ENCODE measurements at places on chromosomes 6 and 20.

- DNase-seq = no peak
These were observed 165.0 kb upstream of the RNF217 start for GRCh38 chr6:124797224-124797623.

GRCh38 chr20:50260479-50261221, 70.0 kb downstream of the CEBPB start:
- no peak for DNase-seq

- DNase-seq = no peak
These were observed 646.0 kb upstream of the MARCKS start for GRCh38 chr6:113211170-113211569.

GRCh38 chr6:25717866-25718740, 36.4 kb upstream of the SLC17A4 start:
- DNase-seq = peak; percentile 46

DNA sequence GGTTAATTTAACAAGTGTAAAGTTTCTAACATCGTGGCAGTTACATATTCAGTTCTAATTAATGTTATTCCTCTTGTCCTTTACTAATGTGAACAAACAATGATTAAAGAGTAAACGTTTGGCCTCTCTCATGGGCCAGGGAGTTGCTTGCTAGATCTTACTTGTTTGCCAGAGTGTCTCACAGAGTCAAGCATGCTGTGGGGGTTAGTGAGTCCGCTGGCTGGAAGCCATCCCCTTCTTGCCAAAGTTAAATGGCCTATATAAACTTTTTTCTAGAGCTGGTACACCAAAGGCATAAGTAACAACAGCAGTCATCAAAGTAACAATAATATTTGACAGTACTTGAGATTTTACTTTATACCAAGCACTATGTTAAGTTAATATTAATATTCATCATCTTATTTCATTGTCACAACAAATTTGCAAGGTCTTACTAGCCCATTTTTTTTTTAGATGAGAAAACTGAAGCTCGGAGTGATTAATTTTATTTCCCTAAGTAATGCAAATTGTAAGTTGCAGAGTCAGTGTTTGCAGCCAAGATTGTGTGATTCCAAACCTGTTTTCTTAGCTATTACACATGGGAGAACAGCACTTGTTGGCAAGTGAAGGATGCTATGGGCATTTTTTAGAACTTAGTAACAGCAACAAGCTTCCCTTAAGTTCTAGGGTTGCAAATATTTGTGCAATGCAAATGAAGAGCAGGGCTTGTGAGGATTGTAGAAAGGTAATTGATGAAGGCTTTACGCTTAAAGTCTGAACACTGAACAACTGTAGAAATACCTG, 224.5 kb downstream of the RFPL4B start:
- DNase-seq = no peak

GRCh38 chr6:2760882-2761842, 4.0 kb upstream of the WRNIP1 start:
- no peak for DNase-seq

GRCh38 chr20:32465092-32465900, 107.2 kb downstream of the ASXL1 start:
- DNase-seq = no peak

- DNase-seq = no peak
These were observed 79.7 kb upstream of the MYLIP start for GRCh38 chr6:16049168-16049567.

- no peak for DNase-seq
These were observed 117.3 kb downstream of the MAP3K4 start for GRCh38 chr6:161108916-161109315.

GRCh38 chr6:43600595-43600994, 24.6 kb downstream of the POLH start:
- no peak for DNase-seq

DNA sequence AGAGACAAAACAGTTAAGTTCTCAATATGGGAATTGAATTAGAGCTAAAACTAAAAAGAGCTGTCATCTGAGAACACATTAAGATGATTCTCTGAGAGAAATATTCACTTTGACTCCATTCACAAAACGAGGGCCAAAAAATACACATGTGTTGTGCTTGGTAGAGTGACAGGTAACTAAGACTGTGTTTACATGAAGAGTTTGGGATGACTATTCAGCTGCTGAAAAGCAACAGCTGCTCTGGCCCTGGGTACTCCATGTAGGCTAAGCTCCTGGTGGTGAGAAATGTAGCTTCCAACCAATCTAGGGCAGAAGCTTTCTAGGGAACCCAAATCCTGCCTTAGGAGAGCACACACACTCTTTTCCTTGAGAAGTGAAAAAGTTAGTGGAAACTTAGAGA, 184.5 kb downstream of the COL21A1 start:
- DNase-seq = no peak

DNA sequence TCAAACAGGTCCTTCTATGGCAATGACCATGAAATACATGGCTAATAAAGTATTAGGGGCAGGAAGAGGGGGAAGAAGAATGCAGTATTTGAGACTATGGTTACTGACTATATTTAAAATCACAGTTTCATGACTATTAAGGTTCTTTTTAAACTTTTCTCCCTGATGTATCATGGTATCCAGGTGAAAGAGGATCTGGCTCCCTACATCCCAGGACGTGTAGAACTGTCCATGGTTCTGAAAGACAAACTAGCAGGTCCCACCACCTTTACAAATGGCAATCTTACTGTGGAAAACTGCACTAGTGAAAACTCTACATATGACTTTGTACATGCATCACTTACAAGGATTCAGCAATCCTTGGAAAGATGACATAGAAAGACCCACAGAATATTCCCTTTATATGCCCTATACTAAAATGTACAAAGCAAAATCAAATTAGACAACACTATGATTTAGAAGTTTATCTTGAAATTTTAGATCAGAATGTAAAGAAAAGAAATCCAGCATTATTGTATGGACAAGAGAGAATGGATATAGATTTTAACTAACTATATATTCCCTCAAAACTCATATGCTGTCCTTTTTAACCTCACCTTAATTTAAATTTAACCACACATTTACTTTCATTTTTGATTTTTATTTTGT, 33.5 kb downstream of the RPP21 start:
- no peak for DNase-seq

- DNase-seq = no peak
These were observed 341.0 kb upstream of the SULF2 start for GRCh38 chr20:48126227-48126740.

DNA sequence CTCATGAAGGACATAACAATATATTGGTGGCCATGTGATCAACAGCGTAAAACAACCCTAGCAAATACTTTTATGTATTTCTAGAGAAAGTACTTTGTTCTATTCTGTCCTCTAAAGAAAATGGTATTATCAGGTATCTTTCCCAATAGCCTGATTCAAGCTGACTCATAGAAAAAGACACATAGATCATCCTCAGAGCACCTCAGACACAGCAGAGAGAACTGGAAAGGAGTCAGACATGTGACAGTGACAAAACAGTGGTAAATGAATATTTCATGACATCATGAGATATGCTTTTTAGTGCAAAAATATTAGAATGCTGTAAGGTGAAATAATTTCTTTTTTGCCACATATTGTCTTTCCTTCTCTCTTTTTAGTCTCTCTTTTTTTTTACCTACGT, 1355.0 kb upstream of the MAP3K7 start:
- DNase-seq = no peak

DNA sequence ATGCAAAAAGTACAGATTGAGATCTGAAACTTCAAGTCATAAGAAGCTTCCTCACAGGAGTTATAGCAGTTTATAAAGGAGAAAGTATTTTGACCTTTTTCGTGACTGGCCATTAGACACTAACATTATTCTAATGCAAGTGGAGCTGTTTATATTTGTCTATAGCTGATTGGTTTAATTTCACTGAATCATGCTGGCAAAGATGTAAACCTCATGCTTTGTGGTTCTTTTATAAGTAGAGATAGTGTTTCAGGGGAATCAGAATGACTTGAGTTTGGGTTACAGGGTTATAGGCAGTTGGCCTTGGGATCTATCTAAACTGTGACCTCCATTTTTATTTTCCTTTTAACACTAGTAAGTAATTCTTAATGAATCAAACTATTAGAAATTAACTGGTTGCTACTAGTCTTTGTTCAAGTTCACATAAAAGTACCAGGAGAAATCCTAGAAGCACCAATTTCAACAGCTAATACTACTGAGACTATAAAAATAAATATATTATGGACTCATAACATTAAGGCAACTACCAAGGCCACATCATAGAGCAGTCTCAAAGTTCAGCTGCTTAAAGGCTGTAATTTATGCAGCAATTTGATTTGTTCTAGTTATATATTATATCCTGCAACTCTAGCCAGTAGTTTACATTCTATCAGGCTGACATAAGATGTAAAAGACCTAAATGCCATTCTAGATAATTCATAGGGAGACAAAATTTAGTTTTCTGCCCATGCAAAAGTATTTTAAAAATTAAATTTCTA, 94.0 kb downstream of the RNGTT start:
- DNase-seq = no peak

GRCh38 chr6:8352335-8352965, 82.9 kb downstream of the SLC35B3 start:
- DNase-seq = no peak

DNA sequence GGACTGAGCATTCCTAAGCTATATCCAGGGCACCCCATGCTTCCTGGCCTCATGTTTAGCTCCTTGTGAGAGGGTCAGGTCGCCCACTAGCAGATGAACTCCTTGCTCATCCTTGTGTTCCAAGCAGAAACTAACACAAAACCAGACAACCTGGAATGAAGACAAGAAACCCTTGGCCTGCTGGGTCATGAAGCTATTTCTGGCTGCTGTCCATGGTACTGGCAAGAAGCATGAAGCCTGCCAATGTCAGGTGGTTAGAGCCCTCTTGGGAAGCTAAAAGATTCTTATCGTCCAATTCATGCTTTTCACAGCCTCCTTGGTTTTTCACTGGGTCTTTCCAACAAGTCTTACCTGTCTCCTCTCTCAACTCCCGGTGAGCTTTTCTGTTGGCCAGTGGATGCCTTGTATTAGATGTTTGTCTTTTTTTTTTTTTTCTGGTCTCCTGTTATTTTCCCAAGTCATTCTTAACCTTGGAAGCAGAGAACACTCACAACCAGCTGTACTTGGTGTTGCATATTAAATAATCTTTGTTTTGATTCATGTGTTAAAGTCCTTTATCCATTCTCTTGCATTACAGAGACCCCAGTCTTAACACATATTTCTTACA, 180.3 kb downstream of the ANKRD60 start:
- peak; percentile 18 for DNase-seq

DNA sequence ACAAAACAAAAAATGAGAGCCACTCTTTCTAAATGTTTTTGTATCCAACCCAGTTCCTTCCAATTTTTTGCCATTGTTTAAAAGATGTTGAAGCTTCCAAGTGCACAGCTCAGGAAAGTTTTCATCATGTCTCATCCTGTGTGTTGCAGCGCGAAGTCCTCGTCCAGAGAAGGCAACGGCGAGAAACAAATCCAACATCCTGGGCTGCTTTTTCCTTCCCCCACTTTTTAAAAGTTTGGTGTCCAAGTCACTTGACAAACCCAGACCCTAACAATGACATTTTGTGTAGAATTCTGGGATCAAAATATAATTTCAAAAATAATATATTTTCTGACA, 92.3 kb downstream of the ANKRD60 start:
- no peak for DNase-seq

DNA sequence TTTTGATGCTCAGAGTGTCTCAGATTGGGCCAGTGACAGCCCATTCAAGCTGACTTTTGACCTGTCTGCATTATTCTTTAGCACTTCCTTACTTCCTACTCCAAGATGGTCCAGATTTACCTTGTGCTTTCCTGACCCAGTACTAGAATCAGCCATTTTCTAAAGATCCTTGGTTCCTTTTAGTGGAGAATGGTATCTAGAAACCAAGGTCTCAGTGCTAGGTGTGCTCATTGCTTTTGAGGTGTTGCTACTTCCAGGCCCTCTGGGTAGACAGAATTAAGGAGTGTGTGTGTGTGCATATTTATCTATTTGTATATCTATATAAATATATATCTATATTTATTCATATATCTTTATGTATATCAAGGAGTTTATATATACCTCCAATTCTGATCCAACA, 67.3 kb upstream of the UTRN start:
- DNase-seq = no peak

DNA sequence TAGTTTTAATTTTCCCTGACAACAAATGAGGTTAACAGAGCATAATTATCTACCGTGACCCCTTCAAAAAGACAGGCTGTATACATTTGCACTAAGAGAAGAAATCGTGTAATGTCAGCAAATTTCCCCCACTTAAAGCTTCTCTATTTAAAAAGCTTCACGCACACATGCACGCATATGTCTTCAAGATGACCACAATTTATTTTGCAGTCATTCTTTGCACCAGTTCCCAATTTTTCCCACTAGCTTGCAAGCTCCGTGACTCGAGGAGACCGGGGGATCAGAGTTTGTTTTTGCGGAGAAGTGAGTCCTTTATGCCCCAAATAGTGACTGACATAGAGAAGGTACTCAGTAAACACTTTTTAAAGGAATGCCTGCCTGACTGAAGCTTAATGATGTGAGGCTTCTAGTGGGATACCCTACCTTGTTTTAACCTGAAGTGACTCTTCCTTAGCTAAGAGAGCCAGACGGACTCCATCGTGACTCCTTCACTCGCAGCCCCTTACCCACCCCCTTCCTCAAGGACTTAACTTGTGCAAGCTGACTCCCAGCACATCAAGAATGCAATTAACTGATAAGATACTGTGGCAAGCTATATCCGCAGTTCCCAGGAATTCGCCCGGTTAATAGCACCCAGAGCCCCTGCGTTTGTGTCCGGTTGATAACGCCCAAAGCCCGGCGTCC, 9.3 kb upstream of the NQO2 start:
- no peak for DNase-seq

DNA sequence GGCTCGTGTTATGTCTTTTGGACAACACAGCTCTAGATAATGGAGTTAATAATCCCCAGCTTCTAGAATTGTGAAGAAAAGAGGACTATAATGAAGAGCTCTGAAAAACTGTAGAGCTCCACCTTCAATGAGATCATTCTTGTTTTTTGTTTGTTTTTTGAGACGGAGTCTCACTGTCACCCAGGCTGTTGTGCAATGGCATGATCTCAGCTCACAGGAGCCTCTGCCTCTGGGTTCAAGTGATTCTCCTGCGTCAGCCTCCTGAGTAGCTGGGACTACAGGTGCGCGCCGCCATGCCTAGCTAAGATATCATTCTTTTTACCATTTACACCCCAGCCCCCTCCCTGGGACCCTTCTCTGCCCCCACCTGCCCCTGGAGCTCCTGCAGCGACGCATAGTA, 36.6 kb downstream of the ERGIC3 start:
- no peak for DNase-seq

- DNase-seq = no peak
These were observed 163.7 kb downstream of the CARMIL1 start for GRCh38 chr6:25442898-25443297.

DNA sequence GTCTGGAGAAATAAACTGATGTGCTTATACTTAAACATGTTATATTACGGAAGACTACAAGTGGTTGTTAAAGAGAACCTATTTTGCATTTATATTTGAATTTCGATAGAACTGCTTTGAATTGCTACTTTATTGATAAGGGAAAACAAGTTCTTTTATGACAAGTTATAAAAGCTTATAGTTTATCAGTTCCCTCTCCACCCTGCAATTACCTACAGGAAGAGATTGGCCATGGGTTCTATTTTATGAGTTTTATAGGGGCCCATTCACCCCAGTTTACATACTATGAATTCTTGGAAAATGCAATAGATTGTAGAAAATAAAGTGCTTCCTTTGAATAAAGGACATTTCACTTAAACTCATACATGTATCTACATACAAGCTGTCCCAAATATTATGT, 144.4 kb downstream of the AHI1 start:
- DNase-seq = no peak

GRCh38 chr6:169234634-169235033, 19.0 kb downstream of the THBS2 start:
- no peak for DNase-seq

GRCh38 chr20:47540443-47541354, 39.0 kb downstream of the NCOA3 start:
- no peak for DNase-seq
